ENCODE measurements at places on chromosomes 12 and 14.

DNA sequence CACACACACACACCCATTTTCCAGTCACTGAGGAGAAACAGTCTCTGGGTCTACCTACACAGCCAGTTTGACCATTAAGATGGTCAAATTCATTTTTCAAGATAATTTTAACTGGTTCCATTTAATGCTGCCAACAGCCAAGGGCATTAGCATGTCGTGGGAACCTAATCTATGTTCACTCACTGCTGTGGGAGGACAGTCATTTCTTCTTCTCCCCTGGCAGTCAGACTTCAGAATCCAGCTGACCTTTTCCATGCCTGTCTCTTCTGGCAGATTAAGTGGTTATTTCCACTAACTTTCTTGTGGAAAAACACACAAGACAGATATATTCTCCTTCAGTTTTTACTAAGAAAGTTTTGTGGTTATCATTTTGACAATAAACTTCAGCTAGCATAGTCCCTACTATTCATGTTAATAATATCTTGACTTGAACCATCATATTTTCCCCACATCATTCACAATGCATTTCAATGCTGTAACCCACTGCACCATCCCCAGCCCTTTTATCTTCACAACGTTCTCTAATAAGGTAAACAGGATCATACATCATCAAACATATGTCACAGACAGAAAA is 82.2 kb downstream of the DAD1 start:
- DNase-seq, result no peak

DNA sequence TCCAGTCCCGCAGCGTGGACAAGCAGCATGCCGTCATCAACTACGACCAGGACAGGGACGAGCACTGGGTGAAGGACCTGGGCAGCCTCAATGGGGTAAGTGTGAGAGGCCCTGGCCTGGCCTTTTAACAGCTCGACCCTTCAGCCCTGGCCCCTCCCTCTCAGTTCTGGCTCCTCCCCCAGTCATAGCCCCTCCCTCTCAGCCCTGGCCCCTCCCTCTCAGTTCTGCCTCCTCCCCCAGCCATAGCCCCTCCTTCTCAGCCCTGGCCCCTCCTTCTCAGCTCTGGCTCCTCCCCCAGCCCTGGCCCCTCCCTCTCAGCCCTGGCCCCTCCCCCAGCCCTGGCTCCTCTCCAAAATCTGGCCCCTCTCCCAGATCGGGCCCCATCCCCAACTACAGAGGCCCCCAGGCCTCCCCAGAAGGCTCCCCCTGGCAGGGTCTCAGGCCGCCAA is 11.2 kb downstream of the CEP170B start:
- no peak for DNase-seq

GRCh38 chr14:44135972-44136371 is 371.1 kb downstream of the FSCB start:
- DNase-seq, result no peak

GRCh38 chr12:28879379-28879778 is 269.7 kb upstream of the FAR2 start:
- no peak for DNase-seq

DNA sequence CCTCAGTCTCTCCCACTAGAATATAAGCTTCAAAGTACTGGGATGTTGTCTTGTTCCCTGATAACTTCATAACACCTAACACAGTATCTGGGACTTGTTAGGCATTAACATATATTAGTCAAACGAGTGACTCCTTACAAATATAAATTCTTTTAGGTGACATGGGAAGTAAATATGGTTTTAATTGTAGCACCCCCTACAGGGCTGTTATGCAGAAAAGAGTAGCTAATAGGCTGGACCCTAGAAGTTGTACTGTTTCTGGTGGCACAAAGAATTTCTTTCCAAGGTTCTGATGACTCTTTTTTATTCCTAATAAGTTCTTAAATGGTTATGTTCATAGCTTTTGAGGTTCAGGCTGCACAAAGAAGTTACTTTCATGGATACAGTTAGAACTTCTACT is 29.8 kb downstream of the GPATCH2L start:
- no peak for DNase-seq

- DNase-seq, result no peak
These were observed 244.0 kb downstream of the DUSP6 start for GRCh38 chr12:89108265-89108664.

DNA sequence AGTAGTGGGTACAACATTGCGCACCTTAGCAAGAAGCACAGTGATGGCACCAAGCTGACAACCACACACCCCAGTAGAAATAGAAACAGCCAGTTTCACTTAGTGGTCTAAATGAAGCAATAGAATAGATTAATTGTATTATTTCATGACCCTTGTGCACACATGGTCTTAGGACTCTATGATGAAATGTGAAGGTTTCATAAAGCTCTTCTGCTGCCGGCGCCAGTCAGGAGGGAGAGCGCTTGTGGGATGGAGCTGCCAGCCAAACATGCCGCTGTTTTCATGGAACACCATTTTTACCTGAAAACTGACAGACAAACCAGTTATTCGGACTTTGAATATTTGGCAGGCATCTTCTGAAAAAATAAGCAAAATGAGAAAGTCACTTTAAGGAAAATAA is 100.0 kb downstream of the PPP2R5C start:
- DNase-seq, result no peak

DNA sequence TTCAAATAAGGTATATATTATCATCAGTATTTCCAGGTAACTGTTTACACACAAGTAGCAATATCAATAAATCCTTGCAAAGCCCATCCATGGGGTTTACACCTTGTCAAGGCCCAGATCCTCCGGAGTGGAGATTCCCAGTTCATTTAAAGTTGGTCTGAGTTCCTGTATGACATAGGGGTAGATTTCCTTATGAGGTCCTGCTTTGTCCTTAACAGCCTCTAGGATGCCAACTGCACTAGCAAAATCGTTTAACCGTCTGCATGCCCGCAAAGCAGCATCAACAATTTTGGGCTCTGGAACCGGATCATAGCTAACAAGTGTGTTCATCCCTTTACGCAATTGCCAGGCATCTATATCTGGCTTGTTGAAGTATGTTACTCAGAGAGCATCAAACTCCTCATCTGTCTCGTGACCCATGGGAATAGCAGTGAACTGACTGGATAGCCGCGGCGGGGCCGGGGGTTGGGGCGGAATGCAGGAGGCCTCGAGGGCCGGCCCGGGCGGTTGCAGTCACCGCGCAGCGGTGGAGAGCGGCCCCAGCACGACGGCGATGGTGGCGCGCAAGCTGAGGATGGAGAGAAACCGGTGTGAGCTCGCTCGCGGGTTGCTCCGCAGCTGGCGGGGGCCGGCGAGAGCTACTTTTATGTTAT is 30.6 kb upstream of the FBXO34 start:
- peak; percentile 20 for DNase-seq

DNA sequence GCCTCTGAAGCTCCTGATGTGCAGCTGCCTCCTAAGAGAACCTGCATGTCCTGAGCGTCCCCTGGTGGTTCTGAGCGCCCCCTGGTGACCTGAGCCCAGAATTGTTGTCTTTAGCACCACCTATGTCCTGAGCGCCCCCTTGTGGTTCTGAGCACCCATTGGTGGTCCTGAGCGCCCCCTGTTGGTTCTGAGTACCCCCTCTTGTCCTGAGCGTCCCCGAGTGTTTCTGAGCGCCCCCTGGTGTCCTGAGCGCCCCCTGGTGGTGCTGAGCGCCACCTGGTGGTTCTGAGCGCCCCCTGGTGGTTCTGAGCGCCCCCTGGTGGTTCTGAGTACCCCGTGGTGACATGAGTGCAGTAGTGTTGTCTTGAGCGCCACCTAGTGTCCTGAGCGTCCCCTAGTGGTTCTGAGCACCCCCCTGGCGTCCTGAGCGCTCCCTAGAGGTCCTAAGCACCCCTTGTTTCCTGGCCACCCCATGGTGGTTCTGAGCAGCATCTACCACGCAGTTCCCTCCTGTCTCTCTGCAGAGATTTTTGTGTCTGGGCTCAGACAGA is 782.5 kb downstream of the TMEM121 start:
- no peak for DNase-seq

DNA sequence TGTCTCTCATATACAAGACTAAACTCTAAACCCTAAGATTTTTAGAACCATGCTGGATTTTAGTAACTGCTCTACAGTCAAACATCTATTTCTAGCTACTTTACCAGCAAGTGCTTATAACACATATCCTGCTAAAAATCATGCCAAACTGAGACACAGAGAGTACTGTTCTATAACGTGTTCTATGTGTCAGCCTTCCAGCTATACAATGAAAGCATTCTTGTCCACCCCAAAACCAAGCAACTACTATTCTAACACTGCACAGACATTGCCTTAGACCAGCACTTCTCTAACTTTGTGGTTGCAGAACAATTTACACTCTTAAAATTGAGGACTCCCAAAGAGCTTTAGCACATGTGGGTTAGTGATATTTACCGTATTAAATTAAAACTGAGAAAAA is 85.7 kb downstream of the SPPL3 start:
- no peak for DNase-seq
